ENCODE measurements at places on chromosomes 7 and 10. TPM values are rescaled to one million over a fixed set of nuclear protein-coding genes. Genes with fewer than 3 reads are reported as not detected.

DTX2 gene
- total RNA-seq = 10.9 TPM

DNA sequence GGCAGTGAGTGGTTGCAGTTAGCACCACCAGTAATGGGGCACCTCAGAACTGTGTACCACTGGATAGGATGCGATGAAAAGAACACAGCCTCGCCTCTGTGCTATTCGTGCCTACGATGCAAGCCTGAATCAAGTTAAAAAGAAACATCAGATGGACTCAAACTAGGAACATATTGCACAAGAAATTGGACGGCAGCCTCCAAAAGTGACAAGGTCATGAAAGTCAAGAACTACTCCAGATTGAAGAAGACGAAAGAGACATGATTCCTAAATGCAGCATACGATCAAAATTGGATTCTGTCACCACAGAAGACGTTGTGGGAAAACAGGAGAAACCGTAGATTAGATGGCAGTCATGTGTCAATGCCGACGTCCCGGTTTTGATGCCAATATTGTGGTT, 648.1 kb upstream of the FOXK1 start:
- DNase-seq = no peak

DNA sequence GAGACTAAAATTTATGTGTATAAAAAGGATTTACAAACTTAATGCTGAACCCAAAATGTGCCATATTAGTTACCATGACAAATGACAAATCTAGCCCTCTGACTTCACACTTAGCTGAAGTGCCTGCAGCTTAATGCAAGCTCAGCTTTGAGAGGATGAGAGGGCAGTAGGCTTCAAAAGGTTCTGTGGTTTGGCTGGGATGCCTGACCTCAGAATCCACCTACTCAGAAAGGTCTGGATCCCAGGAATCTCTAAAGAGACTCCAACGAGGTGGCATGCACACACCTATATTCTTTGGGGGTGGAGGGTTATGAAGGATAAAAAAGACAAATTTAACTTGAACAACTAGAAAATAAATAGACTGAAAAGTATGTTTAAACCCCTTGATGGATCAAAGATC, 213.4 kb downstream of the TAX1BP1 start:
- DNase-seq = peak; percentile 33

DNA sequence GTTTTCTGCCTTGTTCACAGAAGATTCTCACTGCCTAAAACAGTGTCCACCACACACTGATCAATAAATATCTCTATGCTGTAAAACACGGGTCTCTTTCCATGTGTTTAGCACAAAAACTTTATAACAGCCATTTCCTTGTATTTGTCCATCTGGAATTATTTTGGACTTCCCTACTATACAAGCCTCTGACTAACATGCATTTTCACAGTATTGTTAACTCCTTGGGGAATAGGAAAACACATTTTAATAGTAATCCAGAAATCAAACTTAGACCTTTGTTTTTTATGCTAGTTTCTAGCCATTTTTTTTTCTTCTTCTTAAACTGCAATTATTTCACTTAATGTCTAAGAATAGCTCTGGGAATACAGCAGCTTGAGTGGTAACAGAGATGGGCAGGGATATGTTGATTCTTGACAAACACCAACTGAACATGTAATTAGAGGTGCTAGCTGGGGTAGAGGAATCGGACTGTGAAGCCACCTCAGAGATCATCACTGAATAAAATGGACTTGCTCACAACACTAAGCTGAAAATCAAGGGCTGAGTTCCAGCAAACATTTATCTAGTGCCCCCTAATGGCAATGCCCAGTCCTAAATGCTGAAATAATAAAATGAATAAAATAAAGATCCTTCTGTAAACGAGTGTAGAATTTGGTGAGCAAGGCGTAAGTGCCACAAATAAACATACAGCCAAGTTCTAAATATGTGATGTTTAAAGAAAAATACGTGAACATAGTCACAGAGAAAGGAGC, 593.1 kb downstream of the SORCS1 start:
- no peak for DNase-seq

CALY gene
- not detected for total RNA-seq

ITGA8 gene
- 7.6 TPM for total RNA-seq

GRCh38 chr10:92111336-92111939, 179.4 kb downstream of the CPEB3 start:
- peak; percentile 29 for DNase-seq

DNA sequence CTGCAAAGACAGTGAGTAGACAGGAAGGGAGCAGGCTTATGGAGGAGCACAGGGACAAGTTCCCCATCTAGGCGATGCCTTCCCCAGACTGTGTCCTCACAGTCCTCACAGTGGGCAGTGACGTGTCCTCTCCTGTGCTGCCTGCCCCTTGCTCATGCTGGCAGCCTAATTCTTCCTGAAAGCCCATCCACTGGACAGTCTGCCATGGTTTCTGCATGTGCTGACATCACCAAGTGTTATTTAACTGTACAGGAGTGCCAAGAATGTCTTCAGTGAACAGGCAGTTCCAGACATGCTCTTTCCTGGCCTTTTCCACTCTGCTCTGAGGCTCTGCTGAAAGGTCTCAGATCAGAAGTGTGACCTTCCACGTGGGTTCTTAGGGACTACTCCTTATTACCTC, 54.1 kb downstream of the ZNF248 start:
- no peak for DNase-seq

GRCh38 chr10:11210211-11210922, 192.7 kb downstream of the CELF2 start:
- peak; percentile 66 for DNase-seq

ADIRF gene
- total RNA-seq = 0.49 TPM

- no peak for DNase-seq
Observed at GRCh38 chr10:86451604-86451960, 70.0 kb downstream of the WAPL start.

DNA sequence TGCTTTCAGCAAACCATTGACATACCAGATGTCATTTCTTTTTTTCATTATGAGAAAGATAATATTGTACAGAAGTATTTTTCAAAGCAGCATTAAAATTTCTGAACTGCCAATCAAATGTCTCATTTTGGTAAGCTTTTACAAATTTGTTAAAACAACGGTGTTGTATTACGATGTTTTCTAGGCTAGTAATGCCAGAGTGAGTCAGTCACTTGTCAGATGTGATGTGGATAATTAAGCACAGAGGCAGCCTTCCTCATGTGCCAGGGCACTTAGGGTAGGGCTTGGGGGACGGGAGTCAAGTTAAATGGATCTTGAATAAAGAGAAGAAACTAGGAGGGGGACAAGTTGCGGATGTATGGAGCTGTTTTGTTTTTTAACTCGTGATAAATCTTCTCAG, 10.1 kb downstream of the PSTK start:
- DNase-seq = peak; percentile 5

GRCh38 chr7:67462781-67463191, 466.2 kb downstream of the TYW1 start:
- peak; percentile 73 for DNase-seq

CYP3A4 gene
- total RNA-seq = not detected

RARRES2 gene
- not detected for total RNA-seq

All from RPMI7951 (cell line).